ENCODE measurements at places on chromosomes 11 and 22. TPM values are rescaled to one million over a fixed set of nuclear protein-coding genes. Genes with fewer than 3 reads are reported as not detected.

Gene DSCAML1
- 0.40 TPM for total RNA-seq

Gene OR5W2
- total RNA-seq: not detected

Gene TXNRD2
- 41.9 TPM for total RNA-seq

Gene SCARF2
- total RNA-seq: 2.3 TPM

Gene C11orf65
- total RNA-seq: 0.39 TPM

Gene PGA5
- total RNA-seq: 0.69 TPM

Gene EFCAB6
- total RNA-seq: 2.0 TPM

Gene PANX1
- total RNA-seq: 42.4 TPM

Gene OR52H1
- total RNA-seq: not detected

Gene MRGPRE
- 0.51 TPM for total RNA-seq

Gene SMIM35
- total RNA-seq: not detected

Gene OR6T1
- not detected for total RNA-seq

Gene OR56A1
- total RNA-seq: not detected

Gene LRRC74B
- total RNA-seq: not detected

Gene SCN2B
- 26.4 TPM for total RNA-seq

Gene THAP12
- total RNA-seq: 24.6 TPM

Gene SHANK3
- total RNA-seq: 26.9 TPM

Gene MS4A8
- not detected for total RNA-seq

Gene PHLDB1
- total RNA-seq: 125 TPM

Gene APOBEC3B
- total RNA-seq: 1.4 TPM

Gene FOLR2
- total RNA-seq: 9.0 TPM

Gene OR5AS1
- total RNA-seq: not detected

Gene RFPL1
- not detected for total RNA-seq

Gene OR10A2
- total RNA-seq: not detected

Gene PKNOX2
- 3.1 TPM for total RNA-seq

Gene SORL1
- total RNA-seq: 8.6 TPM

Gene GNAZ
- 2.5 TPM for total RNA-seq

Gene KDM4E
- total RNA-seq: not detected

Gene CLTCL1
- 14.6 TPM for total RNA-seq

Gene NAALADL1
- total RNA-seq: 3.7 TPM

Gene TAGLN
- 77.9 TPM for total RNA-seq

Gene PRG3
- not detected for total RNA-seq

Gene TEX12
- not detected for total RNA-seq

Gene HIKESHI
- total RNA-seq: 46.6 TPM

Gene FAM83F
- total RNA-seq: 9.7 TPM

Gene RASD2
- total RNA-seq: 9.9 TPM

Gene FAT3
- 0.07 TPM for total RNA-seq

Gene KCTD14
- total RNA-seq: 0.21 TPM

Gene CFAP300
- total RNA-seq: 0.51 TPM

Gene KRTAP5-1
- not detected for total RNA-seq

Gene OR8G1
- total RNA-seq: not detected

Gene UPK3A
- not detected for total RNA-seq

Gene CDKN1C
- total RNA-seq: 48.0 TPM

Gene YAP1
- total RNA-seq: 75.9 TPM

Gene IFITM10
- 0.18 TPM for total RNA-seq

Gene ARHGAP8
- total RNA-seq: not detected

Gene OOSP4B
- total RNA-seq: not detected

Gene SMC1B
- not detected for total RNA-seq

Gene PATE2
- not detected for total RNA-seq

Gene GAS2
- total RNA-seq: 17.2 TPM

Gene USP47
- total RNA-seq: 46.4 TPM

Data from heart right ventricle (tissue), 16 donors.